ENCODE measurements at places on chromosomes 2 and 18. TPM values are rescaled to one million over a fixed set of nuclear protein-coding genes. Genes with fewer than 3 reads are reported as not detected.

DSG4 gene
- total RNA-seq = not detected

PREB gene
- total RNA-seq = 51.1 TPM

HOXD13 gene
- total RNA-seq = not detected

DNA sequence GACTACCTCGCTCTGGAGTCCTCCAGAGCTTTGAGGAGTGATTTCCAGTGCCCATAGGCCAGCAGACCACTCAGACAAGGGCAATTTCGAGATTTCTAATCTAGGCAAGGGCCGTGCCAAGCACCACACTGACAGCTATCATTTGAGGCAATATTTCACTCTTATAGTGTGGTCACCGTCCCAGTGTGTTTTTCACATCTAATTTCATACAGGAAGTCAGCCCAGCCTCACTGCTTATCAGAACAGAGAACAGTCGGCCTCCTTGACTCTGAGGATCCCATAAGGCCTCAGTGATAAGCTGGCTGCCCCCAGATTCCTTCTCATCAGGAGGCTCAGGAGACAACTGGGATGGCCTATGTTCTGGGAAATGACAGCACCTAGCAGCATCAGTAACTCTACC, 581 bp downstream of the CAPN14 start:
- DNase-seq = no peak

- DNase-seq = no peak
These were observed 52.1 kb downstream of the ACTR2 start for GRCh38 chr2:65279756-65280155.

DNA sequence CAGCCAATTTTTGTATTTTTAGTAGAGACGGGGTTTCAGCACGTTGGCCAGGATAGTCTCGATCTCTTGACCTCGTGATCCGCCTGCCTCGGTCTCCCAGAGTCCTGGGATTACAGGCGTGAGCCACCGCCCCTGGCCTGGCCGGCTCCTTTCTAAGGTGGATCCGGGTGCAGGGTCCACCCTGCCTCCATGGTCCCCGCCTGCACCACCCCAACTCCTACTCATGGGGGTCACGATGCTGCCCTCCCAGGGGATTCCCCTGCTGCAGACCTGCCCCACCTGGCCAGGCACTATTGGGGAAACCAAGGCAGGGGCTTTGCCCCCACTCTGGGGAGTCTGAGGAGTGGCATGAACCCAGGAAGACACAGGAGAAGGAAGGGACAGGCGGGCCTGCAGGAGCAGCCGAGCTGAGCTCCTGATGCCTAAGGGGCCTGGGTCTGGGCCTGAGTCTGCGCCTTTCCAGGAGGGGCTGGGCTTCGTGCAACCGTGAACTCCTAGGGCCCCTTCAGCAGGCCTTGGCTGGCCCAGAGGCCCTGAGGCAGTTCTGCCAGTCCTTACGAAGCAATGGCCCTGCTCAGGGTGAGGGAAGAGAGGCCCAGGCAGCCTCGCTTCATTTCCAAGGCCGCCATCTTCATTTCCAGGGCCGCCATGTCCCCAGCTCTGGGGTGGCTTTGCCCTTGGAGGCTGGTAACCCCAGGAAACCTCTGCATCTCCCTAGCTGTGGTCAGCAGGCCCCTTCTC, 67.2 kb upstream of the SMAD7 start:
- DNase-seq = no peak

DNA sequence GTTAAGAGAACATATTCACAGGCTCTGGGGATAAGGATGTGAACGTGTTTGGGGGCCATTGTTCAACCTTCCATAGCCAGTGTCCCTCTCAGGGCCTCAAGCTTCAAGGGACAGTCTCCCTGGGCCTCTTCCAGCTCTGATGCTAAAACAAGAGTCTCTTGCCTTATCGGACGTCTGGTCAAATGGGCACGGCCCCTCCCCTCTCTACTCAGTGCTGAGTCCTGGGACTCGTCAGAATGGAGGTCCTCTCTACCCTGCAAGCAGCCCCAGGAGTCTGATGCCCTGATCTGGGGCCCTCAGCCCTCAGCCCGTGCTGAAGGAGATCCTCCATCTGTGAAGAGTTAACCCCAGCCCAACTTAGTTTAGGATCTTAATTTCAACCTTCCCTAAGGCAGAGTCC, 198.2 kb downstream of the ZFP36L2 start:
- no peak for DNase-seq

GRCh38 chr18:62332431-62332830, 7.3 kb downstream of the TNFRSF11A start:
- DNase-seq = no peak

- DNase-seq = no peak
These were observed 27.9 kb upstream of the ODC1 start for GRCh38 chr2:10475811-10476660.
